Pancreas (tissue), 10 donors: ENCODE measurements at places on chromosomes 2 and 18. TPM values are rescaled to one million over a fixed set of nuclear protein-coding genes. Genes with fewer than 3 reads are reported as not detected.

DNA sequence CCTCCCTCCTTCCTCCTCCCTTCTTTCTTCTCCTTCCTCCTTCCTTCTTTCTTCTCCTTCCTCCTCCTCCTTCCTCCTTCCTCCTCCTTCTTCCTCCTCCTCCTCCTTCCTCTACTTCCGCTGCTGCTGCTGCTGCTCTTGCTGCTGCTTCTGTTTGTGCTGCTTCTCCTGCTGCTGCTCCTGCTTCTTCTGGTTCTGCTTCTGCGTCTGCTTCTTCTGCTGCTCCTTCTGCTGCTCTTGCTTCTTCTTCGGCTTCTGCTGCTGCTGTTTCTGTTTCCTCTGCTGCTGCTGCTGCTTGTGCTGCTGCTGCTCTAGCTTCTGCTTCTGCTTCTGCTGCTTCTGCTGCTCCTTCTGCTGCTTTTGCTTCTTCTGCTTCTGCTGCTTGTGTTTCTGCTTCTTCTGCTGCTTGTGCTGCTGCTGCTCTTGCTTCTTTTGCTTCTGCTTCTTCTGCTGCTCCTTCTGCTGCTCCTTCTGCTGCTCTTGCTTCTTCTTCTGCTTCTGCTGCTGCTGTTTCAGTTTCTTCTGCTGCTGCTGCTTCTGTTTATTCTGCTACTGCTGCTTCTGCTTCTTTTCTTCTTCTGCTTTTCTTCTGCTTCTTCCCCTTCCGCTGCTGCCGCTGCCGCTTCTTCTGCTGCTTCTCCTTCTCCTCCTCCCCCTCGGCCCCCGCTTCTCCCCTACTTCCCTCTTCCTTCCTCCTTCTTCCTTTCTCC, 8.6 kb downstream of the SNRNP27 start:
- H3K4me1 ChIP-seq = no peaks in the 10 kb centered on the region
- no peak overlapping the region for H3K27ac ChIP-seq
- H3K36me3 ChIP-seq = peaks cover 4% of the 10 kb centered on the region
- no peaks in the 10 kb centered on the region for H3K27me3 ChIP-seq
- no peak for DNase-seq

- DNase-seq = no peak
- H3K27me3 ChIP-seq = no peaks in the 10 kb centered on the region
- H3K4me1 ChIP-seq = peaks cover 7% of the 10 kb centered on the region
- H3K36me3 ChIP-seq = no peaks in the 10 kb centered on the region
Measured at GRCh38 chr2:148875387-148876051, 492 bp downstream of the KIF5C start.

DNA sequence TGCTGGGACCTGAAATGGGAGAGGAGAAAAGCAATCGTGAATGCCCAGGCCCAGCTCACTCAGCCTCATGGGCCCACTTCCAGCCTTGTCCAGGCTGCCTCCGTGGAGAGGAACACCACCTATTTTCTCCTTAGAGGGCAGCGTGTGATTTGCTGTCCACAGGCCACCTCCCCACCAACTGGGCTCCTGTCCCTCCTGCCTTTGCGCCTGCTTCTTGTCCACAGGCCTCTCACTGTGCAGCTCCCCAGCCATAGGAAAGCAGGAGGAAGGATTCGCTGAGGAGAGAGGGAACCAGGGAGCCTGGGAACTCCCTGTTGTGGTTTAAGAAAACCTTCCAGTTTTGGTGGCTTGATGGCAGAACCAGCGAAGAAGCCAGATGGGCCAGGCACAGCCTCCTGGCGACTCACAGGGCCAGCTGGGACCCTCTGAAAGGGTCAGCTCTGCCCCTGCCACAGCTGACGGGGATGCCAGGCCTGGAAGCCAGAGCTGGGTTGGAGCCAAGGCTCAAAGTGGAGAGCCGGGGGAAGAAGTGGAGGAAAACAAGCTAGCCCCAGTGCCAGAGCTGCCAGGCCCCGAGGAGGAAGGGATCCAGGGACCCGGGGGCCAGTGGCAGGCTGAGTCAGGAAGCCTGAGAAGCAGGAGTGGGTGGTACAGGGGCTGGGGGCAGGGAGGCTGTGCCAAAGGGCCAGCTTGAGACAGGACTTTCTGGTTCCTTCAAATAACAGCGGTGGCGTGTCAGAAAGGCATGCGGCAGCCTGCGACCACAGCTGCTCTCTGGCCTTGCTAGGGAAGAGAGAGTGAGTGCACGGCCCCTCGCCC, 9.9 kb downstream of the TMBIM1 start:
- DNase-seq = peak; percentile 93
- H3K4me3 ChIP-seq = peak overlapping the region; percentile 3
- H3K27me3 ChIP-seq = no peaks in the 10 kb centered on the region
- H3K36me3 ChIP-seq = peaks cover 37% of the 10 kb centered on the region

CCBE1 gene
- 0.79 TPM for total RNA-seq

GRCh38 chr2:72263776-72264060, 116.1 kb upstream of the CYP26B1 start:
- H3K4me3 ChIP-seq = no peak overlapping the region
- no peak overlapping the region for H3K27ac ChIP-seq
- no peaks in the 10 kb centered on the region for H3K4me1 ChIP-seq
- no peaks in the 10 kb centered on the region for H3K27me3 ChIP-seq
- no peak for DNase-seq
- no peaks in the 10 kb centered on the region for H3K36me3 ChIP-seq
